CD4-positive, CD25-positive, alpha-beta regulatory T cell (primary cell): ENCODE measurements at places on chromosomes 6 and 20. TPM values are rescaled to one million over a fixed set of nuclear protein-coding genes. Genes with fewer than 3 reads are reported as not detected.

DNA sequence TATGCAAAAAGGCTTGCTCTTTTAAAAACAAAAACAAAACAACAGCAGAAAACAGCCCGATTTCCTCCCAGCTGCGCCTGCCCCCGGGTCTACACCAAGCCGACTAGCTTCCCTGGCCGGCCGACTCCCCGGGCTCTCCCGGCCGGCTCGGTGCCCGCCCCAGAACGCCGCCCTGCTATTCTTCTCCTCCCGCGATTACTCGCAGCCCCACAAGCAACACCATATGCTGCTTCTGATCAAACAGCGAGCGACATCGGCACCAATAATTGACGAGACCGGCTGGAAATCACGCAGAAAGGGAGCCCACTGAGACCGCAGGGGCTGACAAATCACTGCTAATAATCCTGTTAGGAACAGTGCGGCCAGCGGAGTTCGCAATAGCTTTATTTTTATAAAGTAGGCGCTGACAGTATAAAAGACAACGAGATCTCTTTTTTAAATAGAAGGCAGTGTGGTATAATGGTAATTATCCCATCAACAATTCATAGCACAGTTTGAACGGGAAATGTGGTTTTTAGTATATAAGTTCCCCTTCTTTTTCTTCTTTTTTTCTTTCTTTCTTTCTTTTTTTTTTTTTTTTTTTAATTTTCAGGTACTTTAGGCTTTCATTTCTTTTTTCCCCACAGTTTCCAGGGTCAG is 3.3 kb downstream of the SIM1 start:
- DNase-seq = no peak

SALL4 gene
- polyA plus RNA-seq = not detected

DNA sequence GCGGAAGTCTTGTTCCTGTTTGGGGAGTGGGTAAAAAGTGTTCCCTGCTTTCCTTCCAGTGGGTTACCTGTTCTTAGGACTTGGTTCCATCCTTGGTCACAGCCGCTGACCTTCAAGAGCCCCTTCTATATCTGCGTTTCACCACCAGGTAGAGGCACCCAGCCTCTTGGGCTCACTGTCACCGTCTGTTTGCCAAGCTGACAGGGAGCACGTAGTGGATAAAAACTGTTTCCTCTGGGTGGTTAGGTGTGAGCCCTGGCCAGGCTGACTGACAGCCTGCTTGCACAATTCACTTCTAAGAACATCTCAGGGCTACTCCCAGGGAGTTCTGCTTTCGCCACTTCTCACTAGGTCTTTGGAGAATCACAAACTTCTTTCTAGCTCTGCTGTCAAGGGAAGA is 1.8 kb upstream of the JPH2 start:
- DNase-seq = no peak

GRCh38 chr20:5945963-5946362 is 4.4 kb downstream of the TRMT6 start:
- DNase-seq = no peak

- DNase-seq = no peak
These were observed 62.4 kb upstream of the TMEM200A start for GRCh38 chr6:130303431-130303830.

GRCh38 chr20:23155141-23155590 is 69.0 kb upstream of the CD93 start:
- DNase-seq = no peak

CGA gene
- polyA plus RNA-seq = not detected

UBE2C gene
- 10.0 TPM for polyA plus RNA-seq

- no peak for DNase-seq
These were observed 11.2 kb downstream of the SLC35A1 start for GRCh38 chr6:87483929-87484328.

DNA sequence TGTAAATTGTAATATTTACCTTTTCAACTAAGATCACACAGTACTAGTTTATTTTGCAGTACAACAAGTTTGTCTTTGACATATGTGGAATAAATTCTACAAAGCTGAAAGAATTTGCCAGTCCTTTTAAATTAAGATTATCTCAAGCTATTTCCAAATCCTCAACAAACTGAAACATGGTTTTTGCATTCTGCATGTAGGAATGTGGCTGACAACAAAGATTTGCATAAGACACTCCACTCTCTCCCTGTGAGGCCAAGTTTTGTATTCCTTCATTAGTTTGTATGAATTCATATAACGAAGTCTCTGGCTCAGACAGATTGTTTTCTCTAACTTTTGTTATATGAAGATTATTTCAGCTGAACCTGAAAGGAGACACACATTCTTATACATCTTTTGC is 124.1 kb upstream of the THEMIS start:
- DNase-seq = no peak

MUCL3 gene
- not detected for polyA plus RNA-seq

RIPOR2 gene
- 393 TPM for polyA plus RNA-seq

RNF182 gene
- not detected for polyA plus RNA-seq

UQCC2 gene
- polyA plus RNA-seq = 72.6 TPM

CRISP2 gene
- polyA plus RNA-seq = not detected

DNA sequence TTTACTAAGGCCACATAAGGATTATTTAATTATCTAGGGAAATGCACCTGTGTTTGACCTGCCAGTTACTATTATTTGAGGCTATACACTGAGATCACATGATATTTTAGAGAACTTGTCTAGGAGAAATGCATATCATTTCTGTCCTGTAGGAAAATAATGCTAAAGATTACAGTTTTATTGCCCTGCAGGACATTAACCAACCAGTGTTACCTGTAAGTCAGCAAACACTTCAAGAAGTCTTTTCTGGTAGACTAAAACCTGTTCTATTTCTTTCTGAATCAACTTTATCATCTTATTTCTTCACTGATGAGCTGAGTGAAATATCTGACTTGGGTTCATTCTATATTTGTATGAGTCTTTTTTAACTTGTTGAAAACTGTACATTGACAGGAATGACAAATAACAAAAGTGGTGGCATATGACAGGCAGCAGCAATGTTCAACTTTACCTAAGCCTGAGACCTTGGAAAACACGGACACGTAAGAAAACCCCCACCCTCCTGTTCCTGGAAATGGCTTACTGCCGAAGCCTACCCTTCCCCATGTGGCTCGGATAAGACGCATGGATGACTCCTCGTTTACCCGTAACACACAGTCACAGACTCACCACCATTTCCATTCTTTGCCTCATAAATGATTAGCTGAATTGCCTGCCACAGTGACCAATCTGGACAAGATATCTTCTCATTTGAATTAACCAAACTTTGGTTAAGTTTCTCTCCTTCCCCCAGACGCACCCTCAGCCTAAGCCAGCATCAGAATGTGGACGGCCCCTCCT is 118.0 kb upstream of the CD93 start:
- DNase-seq = no peak

GRCh38 chr6:121645100-121645745 is 209.8 kb downstream of the GJA1 start:
- no peak for DNase-seq

GRCh38 chr6:41707565-41708200 is 27.7 kb downstream of the TFEB start:
- DNase-seq = peak; percentile 35

- no peak for DNase-seq
These were observed 208.3 kb upstream of the RAB32 start for GRCh38 chr6:146335336-146335735.

- no peak for DNase-seq
These were observed 6.7 kb downstream of the STK4 start for GRCh38 chr20:44973053-44973452.

DNA sequence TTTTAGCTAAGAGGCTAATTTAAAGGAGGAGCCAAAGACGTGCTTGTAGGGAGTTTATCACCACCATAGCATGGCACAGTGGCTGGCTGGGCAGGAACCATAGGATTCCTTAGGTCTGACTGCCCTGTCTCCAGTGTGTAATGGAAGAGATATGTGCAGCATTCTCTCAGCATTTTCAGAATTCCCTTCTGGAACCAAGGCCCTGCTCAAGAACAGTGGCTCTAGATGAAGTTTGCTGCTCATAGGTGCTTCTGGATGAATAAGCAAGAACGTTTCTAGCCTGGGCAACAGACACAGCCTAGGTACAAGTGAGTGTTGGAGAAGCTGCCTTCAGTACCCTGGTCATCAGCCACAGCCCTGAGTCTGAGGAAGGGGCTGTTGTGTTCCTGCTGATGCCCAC is 69.1 kb downstream of the LCA5 start:
- DNase-seq = no peak

GRCh38 chr6:43492673-43493072 is 15.3 kb downstream of the TJAP1 start:
- no peak for DNase-seq

GRCh38 chr6:29974901-29975560 is 32.7 kb downstream of the HLA-A start:
- DNase-seq = no peak

SPACA1 gene
- not detected for polyA plus RNA-seq

- DNase-seq = no peak
These were observed 79.3 kb upstream of the AGPAT4 start for GRCh38 chr6:161353208-161353613.

- DNase-seq = no peak
These were observed 159.1 kb upstream of the SCGN start for GRCh38 chr6:25492951-25493350.

GRCh38 chr6:159400826-159401225 is 231.6 kb downstream of the FNDC1 start:
- no peak for DNase-seq
